ENCODE measurements at places on chromosomes 7 and 10.
A peak's percentile ranks its signal among the peaks of the same experiment; 100 is the strongest.

DNA sequence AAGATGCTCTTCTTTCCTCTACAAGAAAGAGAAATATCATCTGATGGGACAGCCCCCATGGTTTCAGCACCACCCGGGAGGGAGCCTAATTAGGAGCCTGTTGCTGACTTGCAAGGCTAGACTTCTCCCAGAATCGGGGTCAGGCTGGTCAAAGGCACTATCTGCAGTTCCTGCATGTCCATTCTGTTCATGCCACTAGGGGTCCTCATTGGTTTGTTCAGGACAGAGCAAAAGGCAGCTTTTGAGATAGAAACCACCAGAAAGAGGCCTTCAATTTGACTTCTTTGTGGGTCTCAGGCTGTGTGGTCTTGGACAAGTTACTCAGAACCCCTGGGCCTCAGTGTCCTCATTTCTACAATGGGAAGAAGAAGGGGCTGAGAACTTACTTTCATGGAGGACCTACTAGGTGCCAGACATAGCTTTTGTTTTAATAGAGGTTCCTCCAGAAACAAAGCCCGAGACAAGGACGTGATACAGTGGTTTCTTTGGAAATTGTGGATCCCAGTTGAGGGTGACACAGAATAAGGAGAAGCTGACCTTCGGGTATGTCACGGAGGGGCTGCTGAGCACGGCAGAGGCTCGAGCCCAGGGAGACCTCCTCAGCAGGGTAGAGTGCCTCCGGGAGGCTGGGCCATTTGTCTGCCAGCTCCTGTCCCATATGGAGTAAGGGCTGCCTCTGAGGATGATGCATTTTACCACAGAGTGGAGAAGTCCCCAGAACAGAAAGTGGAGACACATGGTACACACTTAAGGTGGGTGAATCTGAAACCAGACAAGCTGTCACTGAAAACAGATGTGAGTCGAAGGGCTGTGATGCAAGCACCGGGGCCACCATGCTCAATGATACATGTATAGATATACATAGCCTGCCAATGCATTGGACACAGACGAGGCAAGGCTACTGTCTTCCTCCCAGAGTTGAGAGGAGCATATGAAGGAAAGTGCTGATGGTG lies 33.1 kb upstream of the NEUROD6 start:
- no peak for DNase-seq

GRCh38 chr10:114876602-114877300 lies 55.2 kb downstream of the FHIP2A start:
- peak; percentile 8 for DNase-seq

DNA sequence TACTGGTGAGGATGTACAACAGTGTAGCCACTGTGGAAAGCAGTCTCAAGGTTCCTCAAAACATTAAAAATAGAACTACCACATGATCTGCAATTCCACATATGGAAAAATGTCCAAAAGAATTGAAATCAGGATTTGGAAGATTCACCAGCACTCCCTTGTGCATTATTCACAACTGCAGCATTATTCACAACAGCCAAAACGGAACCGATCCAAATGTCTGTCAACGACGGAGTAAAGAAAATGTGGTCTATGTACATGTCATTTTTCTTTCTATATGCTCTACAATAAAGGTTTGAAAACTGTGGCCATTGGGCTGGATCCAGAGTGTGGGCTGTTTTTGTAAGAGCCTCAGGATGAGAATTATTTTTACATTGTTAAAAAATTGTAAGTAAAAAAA lies 1206.1 kb upstream of the CELF2 start:
- no peak for DNase-seq

- DNase-seq, result no peak
Measured at GRCh38 chr7:124497176-124497575, 268.4 kb downstream of the GPR37 start.

DNA sequence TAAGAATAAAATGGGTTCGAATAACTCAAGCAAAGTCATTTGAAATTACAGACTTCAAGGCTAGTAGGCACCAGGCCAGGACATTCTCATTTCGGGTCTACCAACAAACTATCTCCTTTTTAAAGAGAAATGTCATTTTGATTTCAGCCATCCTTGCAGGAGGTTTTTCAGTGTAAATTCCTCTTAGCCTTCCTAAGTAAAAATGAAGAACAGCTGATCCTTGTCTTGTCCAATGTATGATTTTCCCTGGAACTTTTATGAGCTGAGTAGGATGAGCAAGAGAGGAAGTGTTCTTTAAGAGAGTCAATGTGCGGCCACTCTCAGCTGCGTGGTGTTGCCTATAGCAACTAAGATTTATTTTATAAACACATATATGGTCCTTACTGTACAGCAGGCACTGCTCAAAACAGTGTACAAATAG lies 110.1 kb downstream of the PLCE1 start:
- DNase-seq, result no peak

Data from GM12878 (cell line).